Neural progenitor cell (in vitro differentiated cells): ENCODE measurements at places on chromosomes 4 and X. TPM values are rescaled to one million over a fixed set of nuclear protein-coding genes. Genes with fewer than 3 reads are reported as not detected.

Gene SORCS2
- total RNA-seq: 5.2 and 12.9 TPM in 2 replicates

DNA sequence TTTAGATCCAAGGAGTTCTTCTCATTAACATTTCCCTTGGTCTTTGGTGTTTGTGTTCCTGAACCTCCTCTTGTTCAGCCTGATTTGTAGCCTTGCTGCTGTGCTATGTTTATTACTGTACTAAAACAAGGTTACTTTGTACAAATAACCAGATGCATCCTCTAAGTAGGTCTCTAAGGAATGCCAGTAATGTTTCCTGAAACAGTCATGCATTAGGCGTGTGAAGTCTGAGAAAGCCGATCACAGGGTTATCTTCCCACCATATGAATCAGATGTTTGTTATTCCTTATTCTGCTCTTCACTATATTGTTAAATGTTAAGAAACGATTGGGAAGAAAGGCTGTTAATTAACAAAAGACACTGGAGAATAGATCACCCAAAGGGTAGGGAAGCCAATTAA, 66.9 kb downstream of the GALNTL6 start:
- H3K27me3 ChIP-seq: no peaks in the 10 kb centered on the region
- no peaks in the 10 kb centered on the region for H3K36me3 ChIP-seq
- no peak overlapping the region for H3K4me3 ChIP-seq

Gene RFC1
- 67.0 and 123 TPM in 2 replicates for total RNA-seq

- no peaks in the 10 kb centered on the region for H3K36me3 ChIP-seq
- no peaks in the 10 kb centered on the region for H3K27me3 ChIP-seq
- no peak for DNase-seq
Observed at GRCh38 chrX:37818031-37818430, 29.3 kb downstream of the DYNLT3 start.

- no peak for DNase-seq
- H3K4me3 ChIP-seq: no peak overlapping the region
- no peaks in the 10 kb centered on the region for H3K27me3 ChIP-seq
- peaks cover 8% of the 10 kb centered on the region for H3K4me1 ChIP-seq
- H3K27ac ChIP-seq: no peak overlapping the region
- no peaks in the 10 kb centered on the region for H3K36me3 ChIP-seq
Observed at GRCh38 chr4:93403571-93403970, 425.0 kb upstream of the ATOH1 start.

DNA sequence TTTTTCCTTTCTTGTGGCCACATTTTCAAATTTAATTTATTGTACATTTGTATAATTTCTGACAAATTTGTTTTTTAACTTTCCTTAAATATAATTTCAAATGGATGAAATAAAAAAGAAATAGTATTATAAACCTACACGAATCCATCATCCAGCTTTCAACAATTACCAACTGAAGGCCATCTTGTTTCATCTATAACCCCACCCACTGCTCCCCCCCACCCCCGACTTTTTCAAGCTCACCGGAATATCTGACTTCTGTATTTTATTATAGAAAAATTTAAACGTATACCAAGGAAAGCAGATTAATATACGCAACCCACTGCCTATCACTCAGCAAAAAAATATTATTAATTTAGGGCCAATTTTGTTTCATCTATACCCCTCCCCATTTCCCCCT, 1.1 kb downstream of the MORF4L2 start:
- no peaks in the 10 kb centered on the region for H3K27me3 ChIP-seq
- peak overlapping the region; percentile 89 for H3K4me3 ChIP-seq
- H3K4me1 ChIP-seq: peaks cover 14% of the 10 kb centered on the region
- DNase-seq: no peak
- H3K27ac ChIP-seq: peak overlapping the region; percentile 2
- peaks cover 40% of the 10 kb centered on the region for H3K36me3 ChIP-seq

GRCh38 chrX:145532176-145532780, 285.0 kb downstream of the SPANXN1 start:
- H3K4me1 ChIP-seq: no peaks in the 10 kb centered on the region
- no peaks in the 10 kb centered on the region for H3K27me3 ChIP-seq
- H3K4me3 ChIP-seq: no peak overlapping the region
- DNase-seq: no peak
- H3K27ac ChIP-seq: no peak overlapping the region

GRCh38 chrX:69324851-69325250, 159.6 kb upstream of the PJA1 start:
- no peaks in the 10 kb centered on the region for H3K36me3 ChIP-seq
- no peaks in the 10 kb centered on the region for H3K4me1 ChIP-seq
- H3K27ac ChIP-seq: no peak overlapping the region
- no peaks in the 10 kb centered on the region for H3K27me3 ChIP-seq
- no peak overlapping the region for H3K4me3 ChIP-seq
- no peak for DNase-seq

- no peaks in the 10 kb centered on the region for H3K27me3 ChIP-seq
- H3K36me3 ChIP-seq: no peaks in the 10 kb centered on the region
- no peak overlapping the region for H3K27ac ChIP-seq
Observed at GRCh38 chr4:53552711-53553110, 38.6 kb downstream of the LNX1 start.

DNA sequence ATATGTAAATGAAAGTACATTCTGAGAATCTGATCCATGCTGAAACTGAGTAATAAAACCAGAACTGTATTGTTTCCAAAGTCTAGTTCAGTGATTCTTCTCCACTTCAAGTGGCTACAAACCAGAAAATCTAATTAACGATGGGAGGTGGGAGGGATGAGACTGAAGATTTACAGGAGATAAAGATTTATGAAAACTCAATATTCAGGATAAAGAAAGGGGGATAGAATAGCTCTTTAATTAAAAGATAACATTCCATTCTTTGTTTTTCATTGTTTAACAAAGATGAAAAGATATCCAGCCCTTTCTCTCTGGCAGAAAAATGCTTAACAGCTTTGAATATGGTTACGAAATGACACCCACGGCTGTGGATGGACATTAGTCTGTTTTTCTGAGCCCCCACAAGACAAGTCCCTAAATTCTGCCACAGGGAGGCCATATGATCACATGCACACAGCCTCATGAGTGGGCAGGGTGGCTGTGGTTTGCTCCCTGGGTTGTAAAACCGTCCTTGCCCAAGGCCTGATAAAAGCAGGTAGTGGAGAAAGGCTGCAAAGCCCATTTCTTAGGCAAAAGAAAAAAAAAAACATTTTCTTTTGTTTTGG, 36.4 kb downstream of the TMEM150C start:
- no peak for DNase-seq
- peaks cover 12% of the 10 kb centered on the region for H3K4me1 ChIP-seq
- H3K27me3 ChIP-seq: no peaks in the 10 kb centered on the region

DNA sequence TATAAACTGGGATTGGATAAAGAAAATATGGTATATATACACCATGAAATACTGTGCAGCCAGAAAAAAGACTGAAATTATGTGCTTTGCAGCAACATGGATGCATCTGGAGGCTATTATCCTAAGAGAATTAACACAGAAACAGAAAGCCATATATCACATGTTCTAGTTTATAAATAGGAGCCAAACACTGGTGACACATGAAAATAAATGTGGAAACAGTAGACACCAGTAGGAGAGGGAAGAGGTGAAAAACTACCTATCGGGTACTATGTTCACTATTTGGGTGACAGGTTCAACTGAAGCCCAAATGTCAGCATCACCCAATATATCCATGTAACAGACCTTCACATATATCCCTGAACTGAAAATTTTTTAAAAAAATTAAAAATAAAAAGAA, 725.1 kb downstream of the C4orf33 start:
- H3K4me1 ChIP-seq: peaks cover 5% of the 10 kb centered on the region
- no peaks in the 10 kb centered on the region for H3K27me3 ChIP-seq
- no peak for DNase-seq
- no peak overlapping the region for H3K4me3 ChIP-seq
- no peaks in the 10 kb centered on the region for H3K36me3 ChIP-seq

Gene TCEAL2
- total RNA-seq: 12.9 and 19.8 TPM in 2 replicates

Gene GASK1B
- not detected in 2 replicates for total RNA-seq

- H3K27me3 ChIP-seq: no peaks in the 10 kb centered on the region
- DNase-seq: no peak
- no peaks in the 10 kb centered on the region for H3K36me3 ChIP-seq
- no peak overlapping the region for H3K4me3 ChIP-seq
- peaks cover 16% of the 10 kb centered on the region for H3K4me1 ChIP-seq
Observed at GRCh38 chr4:169032883-169033645, 23.0 kb upstream of the CBR4 start.

Gene TGIF2LX
- total RNA-seq: not detected in 2 replicates

GRCh38 chrX:62923093-62923492, 428.0 kb downstream of the SPIN4 start:
- no peaks in the 10 kb centered on the region for H3K27me3 ChIP-seq
- H3K27ac ChIP-seq: no peak overlapping the region
- H3K4me3 ChIP-seq: no peak overlapping the region
- H3K4me1 ChIP-seq: no peaks in the 10 kb centered on the region
- DNase-seq: no peak
